ENCODE measurements at places on chromosomes 6 and 20.

DNA sequence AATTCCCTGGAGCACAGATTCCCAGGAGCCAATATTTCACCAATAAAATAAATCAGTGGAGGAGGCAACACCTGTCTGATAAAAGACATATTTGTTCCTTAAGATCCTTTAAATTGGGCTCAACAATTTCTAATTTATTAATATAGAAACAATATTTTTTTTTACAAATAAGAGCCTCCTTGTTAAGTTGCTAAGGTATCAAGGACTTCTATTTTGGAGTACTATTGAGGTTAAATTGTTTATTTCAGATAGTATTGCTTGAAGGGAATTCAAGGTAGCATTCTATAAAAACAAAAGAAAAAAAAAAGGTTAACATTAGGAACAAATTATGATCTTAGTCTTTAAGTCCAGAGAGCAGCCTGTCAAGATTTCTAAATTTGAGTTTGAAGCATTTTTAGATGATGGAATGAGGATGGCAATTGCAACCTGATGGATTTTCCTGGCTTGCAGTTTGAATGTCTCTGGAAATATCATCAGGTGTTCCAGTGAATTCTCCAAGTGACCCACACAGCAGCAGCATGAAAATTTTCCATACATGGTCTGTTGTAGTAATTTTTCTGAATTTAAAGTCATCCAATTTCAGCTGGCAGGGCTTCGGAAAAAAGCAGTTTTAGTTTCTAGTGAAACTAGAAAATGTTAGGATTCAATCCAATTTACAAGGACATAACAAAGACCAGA is 19.3 kb upstream of the NCR2 start:
- DNase-seq = no peak

GRCh38 chr6:155171747-155172449 is 91.9 kb upstream of the CLDN20 start:
- DNase-seq = peak; percentile 25

GRCh38 chr6:136517582-136517981 is 32.6 kb downstream of the MAP7 start:
- no peak for DNase-seq

- no peak for DNase-seq
Measured at GRCh38 chr6:168116975-168117899, 38.2 kb upstream of the FRMD1 start.

DNA sequence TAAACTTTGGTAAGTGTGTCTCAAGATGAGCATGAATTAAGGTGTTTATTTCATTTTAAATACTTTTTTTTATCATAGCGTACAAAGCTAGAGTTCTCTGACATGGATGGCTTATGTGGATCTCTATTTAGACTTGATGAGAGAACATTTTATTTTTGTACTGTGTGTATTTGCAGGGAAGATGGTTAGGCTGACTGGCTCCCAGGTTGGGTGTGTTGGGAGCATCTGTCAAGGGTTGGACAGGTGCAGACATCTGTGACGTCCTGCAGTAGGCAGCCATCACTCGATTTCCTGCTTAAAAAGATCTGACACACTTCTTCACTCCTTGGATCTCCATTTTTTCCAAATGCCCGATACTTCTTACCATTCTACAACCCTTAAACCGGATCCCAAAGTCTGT is 221.9 kb upstream of the QKI start:
- no peak for DNase-seq

DNA sequence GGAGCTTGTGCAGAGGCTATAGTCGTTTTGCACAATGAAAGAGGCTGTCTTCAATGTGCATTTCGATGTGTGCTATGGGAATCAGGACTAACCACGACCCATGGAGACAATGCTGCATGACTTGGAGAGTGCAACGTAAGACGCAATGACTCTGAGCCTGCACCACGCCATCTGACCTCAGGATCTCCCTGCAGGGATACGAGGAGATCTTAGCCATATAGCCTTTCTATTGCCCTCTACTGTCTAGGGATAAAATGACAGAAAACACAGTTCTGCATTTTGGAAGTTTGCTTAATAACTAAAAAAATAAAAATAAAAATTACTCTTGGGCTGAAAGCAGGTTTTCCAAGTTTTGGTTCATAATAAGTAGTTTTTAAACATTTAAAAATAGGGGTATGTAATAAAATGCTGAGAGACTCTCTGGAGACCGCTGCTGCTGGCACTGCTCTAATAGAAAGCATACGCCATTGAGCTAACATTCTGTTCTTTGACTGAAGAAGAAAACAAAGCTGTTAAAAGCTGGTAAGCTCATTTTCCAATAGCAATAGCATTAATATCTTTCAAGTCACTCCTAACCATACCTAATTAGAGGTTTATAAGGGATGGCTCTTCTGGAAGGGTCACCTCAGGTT is 87.2 kb downstream of the PDE7B start:
- DNase-seq = no peak

GRCh38 chr6:10412461-10413261 is 2.2 kb downstream of the TFAP2A start:
- DNase-seq = no peak

DNA sequence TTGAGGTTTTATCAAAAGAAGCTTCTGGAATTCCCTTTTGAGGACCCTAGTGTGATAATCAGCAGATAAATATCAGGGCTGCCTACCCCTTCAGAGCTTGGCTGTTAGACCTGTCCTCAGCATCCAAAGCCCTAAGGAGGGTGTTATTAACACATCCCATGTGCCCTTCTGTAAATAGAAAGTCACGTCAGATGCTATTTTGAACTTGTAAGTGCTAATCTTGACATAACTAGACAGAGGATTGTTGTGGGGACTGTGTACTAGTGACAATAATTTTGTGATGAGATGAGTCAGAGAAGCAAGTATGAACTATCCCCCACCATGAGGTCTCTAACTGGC is 4.9 kb upstream of the LAMA4 start:
- no peak for DNase-seq

GRCh38 chr20:56380375-56380774 is 11.6 kb downstream of the AURKA start:
- no peak for DNase-seq

GRCh38 chr6:137766596-137767370 is 100.3 kb upstream of the TNFAIP3 start:
- DNase-seq = no peak

DNA sequence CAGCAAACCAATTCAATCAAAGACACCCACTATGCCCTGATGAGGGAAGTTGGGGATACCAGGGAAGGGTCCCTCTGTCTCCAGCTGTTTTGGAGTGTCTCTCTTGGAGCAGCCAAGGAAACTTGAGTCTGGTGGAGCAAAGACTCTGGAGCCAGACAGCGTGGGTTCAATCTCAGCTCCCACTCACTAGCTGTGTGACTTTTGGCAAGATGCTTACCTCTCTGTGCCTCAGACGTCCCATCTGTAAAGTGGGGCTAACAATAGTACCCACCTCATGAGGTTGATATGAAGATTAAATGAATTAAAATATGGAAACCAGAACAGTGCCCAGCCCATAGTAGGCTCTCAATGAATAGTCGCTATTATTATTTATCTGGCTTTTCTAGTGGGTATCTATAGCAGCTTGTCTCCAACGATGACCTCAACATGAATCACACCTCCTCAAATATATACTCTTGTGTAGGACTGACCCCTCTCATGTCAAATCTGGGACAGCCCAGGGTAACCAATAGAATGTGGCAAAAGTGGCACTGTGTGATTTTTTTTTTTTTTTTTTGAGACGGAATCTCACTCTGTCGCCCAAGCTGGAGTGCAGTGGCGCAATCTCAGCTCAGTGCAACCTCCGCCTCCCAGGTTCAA is 99.2 kb upstream of the FOXP4 start:
- DNase-seq = no peak

DNA sequence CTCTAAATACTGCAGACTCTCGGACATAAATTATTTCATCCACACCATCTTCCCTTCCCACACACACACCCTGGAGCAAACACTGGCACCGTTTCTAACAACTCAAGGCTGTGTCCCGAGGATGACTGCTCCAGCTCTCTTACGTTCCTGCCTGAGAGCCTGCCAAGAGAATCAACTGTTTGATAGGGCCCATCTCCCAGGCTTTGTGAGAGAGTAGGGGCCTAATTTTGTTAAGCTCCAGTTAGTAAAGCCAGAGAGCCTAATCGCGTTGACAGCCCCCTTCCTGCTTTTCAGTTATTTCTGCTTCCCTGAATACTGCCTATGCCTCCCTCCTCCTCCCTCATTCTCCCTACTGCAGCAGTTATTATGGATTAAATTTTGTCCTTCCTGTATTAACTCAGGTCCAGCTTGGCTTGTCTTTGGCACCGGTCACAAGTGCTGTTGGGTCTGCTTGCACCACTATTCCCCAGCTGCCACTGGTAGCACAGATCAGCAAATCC is 118.1 kb upstream of the TMEM181 start:
- DNase-seq = no peak

GRCh38 chr20:61797200-61797599 is 268.5 kb downstream of the TAF4 start:
- DNase-seq = no peak

DNA sequence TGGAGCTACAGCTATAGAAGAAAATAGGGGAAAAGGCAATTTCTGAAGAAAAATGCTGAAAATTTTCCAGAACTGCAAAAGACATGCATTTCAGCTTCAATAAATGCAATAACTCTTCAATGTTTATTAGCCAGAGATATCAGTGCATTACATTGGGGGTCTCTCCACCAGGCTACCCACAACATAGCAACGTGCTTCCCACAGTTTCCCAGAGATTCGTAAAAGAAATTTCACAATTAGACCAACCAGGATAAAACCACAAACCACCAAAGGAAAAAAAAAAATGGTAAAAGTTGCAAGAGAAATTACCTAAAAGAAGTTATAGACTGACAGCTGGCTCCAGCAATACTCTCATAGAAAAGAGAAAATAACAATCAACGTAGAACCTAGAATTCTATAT is 16.0 kb downstream of the LY86 start:
- DNase-seq = no peak

GRCh38 chr6:41529049-41529448 is 17.1 kb upstream of the FOXP4 start:
- DNase-seq = no peak

- DNase-seq = no peak
Measured at GRCh38 chr6:40352006-40352405, 235.2 kb downstream of the LRFN2 start.

DNA sequence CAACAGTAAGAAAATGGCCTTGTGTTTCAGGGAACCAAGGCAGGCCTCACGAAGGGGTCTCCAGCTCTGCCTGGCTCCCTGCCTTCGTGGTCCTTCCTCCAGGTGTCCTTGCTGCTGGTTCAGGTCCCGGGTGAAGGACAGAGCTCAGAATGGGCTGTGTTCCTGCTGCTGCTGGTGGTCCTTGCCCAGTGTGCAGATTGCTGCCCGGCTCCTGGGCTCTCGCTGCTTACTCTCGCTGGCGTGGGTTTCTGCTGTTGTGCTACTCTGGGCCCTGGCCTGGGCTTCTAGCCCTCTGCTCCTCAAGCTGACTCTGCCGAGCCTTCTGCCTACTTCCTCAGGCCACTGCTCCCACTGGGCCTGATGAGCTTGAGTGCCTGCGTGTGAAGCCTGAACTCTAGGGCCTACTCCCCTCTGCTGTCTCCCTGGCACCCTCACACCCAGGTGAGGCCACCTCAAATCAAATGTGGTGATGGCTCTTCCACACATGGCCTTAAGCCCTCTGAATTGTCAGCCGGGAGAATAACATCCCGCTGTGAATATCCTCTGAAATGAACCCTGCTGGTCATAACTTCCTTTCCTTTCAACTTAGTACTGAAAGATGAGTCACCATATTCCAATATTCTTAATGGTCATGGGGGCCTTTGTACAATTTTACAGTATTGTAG is 171.6 kb downstream of the FOXC1 start:
- DNase-seq = no peak

DNA sequence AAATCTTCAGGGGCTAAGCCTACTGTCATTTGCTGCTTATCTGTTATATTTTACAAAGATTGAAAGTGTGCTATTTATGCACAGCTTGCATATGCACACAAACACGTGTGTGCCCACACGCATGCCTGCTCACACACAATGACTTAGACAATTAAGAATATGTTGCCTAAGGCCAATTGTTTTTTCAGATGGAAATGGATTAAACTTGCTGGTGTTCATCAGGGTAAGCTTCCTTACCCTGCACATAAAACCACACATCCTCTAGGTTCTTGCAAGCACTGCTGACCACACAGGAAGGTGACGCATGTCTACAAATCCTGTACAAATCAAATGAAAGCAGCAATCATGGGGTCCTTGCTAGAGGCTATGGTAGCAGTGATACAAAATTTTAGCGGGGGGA is 58.4 kb downstream of the GJA10 start:
- peak; percentile 55 for DNase-seq

DNA sequence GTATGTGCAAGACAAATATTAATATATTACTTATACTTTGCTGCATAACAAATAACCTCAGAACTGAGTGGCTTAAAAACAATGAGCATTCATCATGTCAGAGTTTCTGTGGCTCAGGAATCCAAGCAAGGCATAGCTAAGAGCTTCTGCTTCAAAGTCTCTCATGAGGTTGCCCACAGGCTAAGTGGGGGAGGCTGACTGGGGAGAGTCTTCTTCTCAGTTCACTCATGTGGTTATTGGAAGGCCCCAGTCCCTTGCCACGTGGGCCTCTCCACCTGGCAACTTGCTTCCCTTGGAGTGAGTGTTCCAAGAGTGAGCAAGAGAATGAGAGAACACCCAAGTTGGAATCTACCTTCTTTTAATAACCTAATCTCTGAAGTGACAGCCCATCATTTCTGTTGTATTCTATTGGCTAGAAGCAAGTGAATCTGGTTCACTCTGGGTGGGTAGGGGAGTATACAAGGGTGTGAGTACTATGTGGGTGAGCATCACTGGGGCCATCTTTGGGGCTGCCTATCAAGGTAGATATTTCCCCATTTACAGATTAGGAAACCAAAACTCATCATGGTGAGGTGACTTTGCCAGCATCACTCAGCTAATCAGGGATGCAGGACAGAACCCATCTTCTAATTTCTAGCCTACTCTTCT is 36.0 kb downstream of the DNAH8 start:
- peak; percentile 64 for DNase-seq

DNA sequence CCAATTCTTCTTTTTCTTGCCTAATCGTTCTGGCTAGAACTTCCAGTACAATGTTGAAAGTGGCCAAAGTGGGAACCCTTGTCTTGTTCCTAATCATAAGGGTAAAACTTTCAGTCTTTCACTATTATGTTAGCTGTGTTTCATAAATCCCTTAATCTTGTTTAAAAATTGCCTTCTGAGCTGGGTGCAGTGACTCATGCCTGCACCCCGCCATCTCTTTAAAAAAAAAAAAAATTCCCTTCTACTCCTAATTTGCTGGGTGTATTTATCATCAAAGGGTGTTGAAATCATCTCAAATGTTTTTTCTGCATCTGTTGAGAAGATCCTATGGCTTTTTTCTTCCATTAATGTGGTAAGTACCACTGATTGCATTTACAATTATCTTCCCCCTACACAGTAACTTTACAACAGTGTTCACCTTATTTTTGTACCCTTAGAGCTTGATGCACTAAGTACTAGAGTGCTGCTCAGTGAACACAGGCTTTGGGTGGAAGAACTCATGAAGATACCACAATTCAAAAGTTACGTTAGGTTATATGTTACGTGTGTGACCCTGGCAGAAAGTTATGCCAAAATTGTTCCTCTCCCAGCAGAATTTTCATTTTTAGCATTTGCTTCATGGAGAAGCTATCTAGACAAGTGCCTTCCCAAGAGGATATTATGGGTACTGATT is 9.7 kb downstream of the SNRPB start:
- no peak for DNase-seq

GRCh38 chr20:58231683-58232082 is 3.2 kb upstream of the ANKRD60 start:
- DNase-seq = no peak

Measured in stimulated activated CD4-positive, alpha-beta T cell treated with anti-CD3 and anti-CD28 coated beads, Interleukin-4, amount 100 ng/mL, for 24 hours (primary cell).